ENCODE measurements at places on chromosomes 1 and 21. TPM values are rescaled to one million over a fixed set of nuclear protein-coding genes. Genes with fewer than 3 reads are reported as not detected.

GFI1 gene
- 0.19 TPM for polyA plus RNA-seq

MOV10 gene
- 87.4 TPM for polyA plus RNA-seq

S100A2 gene
- polyA plus RNA-seq = 31.4 TPM

PLXNA2 gene
- polyA plus RNA-seq = 7.3 TPM

PCSK9 gene
- polyA plus RNA-seq = 0.03 TPM

IL19 gene
- not detected for polyA plus RNA-seq

BMP8B gene
- polyA plus RNA-seq = 0.07 TPM

SH2D2A gene
- not detected for polyA plus RNA-seq

OLFML2B gene
- 5.7 TPM for polyA plus RNA-seq

GBP7 gene
- not detected for polyA plus RNA-seq

DSCAM gene
- not detected for polyA plus RNA-seq

KCNJ10 gene
- not detected for polyA plus RNA-seq

ZBTB21 gene
- polyA plus RNA-seq = 2.9 TPM

F3 gene
- 1.8 TPM for polyA plus RNA-seq

SMIM1 gene
- polyA plus RNA-seq = 5.9 TPM

VWA1 gene
- 7.4 TPM for polyA plus RNA-seq

NTRK1 gene
- polyA plus RNA-seq = 3.3 TPM

VSIG8 gene
- not detected for polyA plus RNA-seq

COQ8A gene
- 12.1 TPM for polyA plus RNA-seq

ZBTB8B gene
- polyA plus RNA-seq = 0.16 TPM

DNM3 gene
- polyA plus RNA-seq = 0.43 TPM

UBL4B gene
- not detected for polyA plus RNA-seq

NBPF20 gene
- polyA plus RNA-seq = 2.2 TPM

CYP4X1 gene
- 0.67 TPM for polyA plus RNA-seq

RAP1GAP gene
- polyA plus RNA-seq = 0.99 TPM

FAM72C gene
- 2.4 TPM for polyA plus RNA-seq

LYPD8 gene
- 1.5 TPM for polyA plus RNA-seq

UBASH3A gene
- polyA plus RNA-seq = not detected

HCN3 gene
- polyA plus RNA-seq = 9.7 TPM

C1orf167 gene
- polyA plus RNA-seq = not detected

MAEL gene
- not detected for polyA plus RNA-seq

RHBDL2 gene
- 0.07 TPM for polyA plus RNA-seq

TMEM61 gene
- polyA plus RNA-seq = not detected

FCGR1A gene
- not detected for polyA plus RNA-seq

OPTC gene
- not detected for polyA plus RNA-seq

FCRL6 gene
- not detected for polyA plus RNA-seq

CFAP298 gene
- polyA plus RNA-seq = 59.1 TPM

CLCA4 gene
- polyA plus RNA-seq = not detected

HPCAL4 gene
- polyA plus RNA-seq = 0.55 TPM

GBP6 gene
- not detected for polyA plus RNA-seq

RGS8 gene
- polyA plus RNA-seq = not detected

FCRLA gene
- 0.13 TPM for polyA plus RNA-seq

SPRR2E gene
- not detected for polyA plus RNA-seq

RGSL1 gene
- not detected for polyA plus RNA-seq

KCNT2 gene
- 0.56 TPM for polyA plus RNA-seq

RAD54L gene
- polyA plus RNA-seq = 11.5 TPM

C4BPA gene
- not detected for polyA plus RNA-seq

CFH gene
- polyA plus RNA-seq = 4.9 TPM
